Fibroblast of mammary gland (primary cell): ENCODE measurements at places on chromosomes 3 and 15.

- DNase-seq: no peak
These were observed 1433.9 kb upstream of the CADM2 start for GRCh38 chr3:83524901-83525300.

GRCh38 chr15:93519599-93519998 lies 430.6 kb upstream of the RGMA start:
- no peak for DNase-seq

DNA sequence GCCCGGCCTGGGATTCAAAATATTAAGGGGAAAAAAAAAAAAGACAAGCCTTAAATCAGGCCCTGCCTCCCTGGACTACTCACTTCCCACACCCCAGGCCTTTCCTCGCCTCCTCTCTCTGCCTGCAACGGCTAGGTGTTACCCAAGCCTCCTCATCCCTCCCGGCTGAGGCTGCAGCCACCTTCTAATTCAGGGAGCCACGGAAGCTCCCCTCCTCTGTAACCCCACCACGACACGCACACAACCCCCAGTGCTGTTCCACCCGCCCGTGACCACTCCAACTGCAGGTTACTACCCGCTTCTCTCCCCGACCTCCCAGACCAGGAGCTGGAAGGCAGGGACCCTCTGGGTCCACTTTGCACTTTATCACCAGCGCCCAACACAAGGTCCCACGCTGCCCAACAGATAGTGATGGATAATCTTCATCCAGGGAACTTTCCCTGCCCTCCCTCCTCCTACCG lies 936 bp downstream of the KIF7 start:
- peak; percentile 83 for DNase-seq

DNA sequence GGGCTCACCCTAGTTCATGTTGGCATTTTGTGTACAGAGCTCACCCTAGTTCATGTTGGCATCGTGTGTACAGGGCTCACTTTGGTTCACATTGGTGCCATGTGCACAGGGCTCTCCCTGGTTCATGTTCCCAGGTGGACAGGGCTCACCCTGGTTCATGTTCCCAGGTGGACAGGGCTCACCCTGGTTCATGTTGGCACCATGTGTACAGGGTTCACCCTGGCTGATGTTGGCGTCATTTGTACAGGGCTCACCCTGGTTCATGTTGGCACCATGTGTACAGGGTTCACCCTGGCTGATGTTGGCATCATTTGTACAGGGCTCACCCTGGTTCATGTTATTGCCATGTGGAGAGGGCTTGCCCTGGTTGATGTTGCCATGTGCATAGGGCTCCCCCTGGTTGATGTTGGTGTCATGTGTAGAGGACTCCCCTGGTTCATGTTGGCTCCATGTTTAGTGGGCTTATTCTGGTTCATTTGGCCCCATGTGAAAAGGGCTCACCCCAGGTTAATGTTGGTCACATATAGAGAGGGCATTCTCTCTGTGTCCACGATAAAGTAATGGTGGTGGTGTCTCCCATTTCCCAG lies 31.7 kb upstream of the NR2C2 start:
- DNase-seq: no peak

- DNase-seq: no peak
These were observed 90.6 kb downstream of the CACNA1D start for GRCh38 chr3:53585049-53585448.

DNA sequence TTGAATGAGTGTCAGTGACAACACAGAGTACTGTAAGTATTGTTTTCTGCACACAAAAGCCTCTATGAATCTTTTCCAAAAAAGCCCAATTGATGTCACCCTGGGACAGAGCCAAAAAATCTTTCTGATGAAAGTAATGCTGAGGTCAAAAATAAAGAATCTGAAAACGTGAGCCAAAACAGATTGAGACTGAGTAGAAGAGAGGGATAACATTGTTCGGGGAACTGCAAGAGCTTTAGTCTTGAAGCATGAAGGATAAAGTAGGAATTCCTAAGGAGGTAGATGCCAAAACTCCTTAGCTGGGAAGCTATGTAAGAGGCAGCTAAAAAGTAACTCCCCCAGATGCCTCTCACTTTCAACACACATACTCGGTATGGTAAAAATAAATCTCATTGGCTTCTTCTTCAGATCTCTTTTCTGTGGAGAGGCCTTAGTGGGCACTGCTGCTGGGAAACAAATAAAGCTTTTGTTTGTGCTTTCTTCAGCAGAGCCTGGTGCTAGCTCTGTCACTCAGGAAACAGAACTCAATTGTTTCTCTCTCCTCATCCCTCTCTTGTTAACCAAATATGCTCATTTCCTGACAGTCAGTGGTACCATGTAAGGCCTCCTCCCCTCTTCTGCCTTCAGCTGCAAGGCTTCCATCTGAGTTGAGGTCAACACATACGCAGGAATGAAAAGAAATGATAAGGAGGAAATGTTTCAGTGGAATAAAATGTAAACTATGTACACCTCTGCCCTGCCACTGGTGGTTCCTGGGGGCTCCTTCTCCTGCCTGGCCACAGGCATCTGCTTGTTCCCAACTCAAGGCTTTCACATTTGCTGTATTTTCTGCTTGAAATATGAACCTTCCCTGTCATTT lies 58.1 kb downstream of the CD200 start:
- peak; percentile 79 for DNase-seq

DNA sequence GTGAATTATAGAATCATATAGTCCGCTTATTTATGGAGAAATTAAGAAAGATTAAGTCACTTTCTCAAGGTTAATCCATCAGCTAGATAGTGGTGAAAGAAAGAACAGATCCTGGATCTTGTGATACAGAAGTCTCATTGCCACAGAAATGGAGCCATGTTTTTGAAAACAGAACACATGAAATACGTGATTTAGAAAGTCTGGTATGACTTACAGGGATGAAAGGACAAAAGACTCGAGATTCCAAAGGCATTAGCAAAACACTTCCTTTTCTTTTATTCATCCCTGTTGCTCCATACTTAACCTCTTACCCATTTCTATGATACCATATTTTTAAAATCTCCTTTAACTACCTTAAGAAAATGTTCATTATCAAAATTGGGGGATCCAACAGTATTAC lies 40.0 kb upstream of the TEX9 start:
- DNase-seq: peak; percentile 53

DNA sequence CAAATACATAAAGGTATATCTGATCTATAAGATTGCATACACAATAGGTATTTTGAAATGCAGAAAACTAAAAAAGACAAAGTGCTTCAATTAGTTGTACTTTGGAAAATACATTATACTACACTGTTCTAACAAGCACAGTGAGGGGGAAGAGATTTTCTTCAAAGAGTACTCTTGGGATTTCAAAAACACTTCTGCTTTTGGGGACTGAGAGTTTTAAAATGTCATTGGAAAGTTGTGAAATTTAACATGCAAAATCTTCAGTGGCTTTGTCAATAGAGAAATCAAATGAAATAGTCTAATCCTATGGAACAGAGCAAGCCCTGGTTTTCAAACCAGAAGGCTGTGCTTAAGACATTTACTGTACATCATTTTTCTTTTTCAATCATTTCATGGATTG lies 322.2 kb upstream of the SEMA6D start:
- DNase-seq: no peak

- DNase-seq: peak; percentile 85
These were observed 14.3 kb downstream of the ANKRD28 start for GRCh38 chr3:15783361-15783969.

GRCh38 chr3:177894081-177894728 lies 642.0 kb upstream of the KCNMB2 start:
- DNase-seq: no peak

DNA sequence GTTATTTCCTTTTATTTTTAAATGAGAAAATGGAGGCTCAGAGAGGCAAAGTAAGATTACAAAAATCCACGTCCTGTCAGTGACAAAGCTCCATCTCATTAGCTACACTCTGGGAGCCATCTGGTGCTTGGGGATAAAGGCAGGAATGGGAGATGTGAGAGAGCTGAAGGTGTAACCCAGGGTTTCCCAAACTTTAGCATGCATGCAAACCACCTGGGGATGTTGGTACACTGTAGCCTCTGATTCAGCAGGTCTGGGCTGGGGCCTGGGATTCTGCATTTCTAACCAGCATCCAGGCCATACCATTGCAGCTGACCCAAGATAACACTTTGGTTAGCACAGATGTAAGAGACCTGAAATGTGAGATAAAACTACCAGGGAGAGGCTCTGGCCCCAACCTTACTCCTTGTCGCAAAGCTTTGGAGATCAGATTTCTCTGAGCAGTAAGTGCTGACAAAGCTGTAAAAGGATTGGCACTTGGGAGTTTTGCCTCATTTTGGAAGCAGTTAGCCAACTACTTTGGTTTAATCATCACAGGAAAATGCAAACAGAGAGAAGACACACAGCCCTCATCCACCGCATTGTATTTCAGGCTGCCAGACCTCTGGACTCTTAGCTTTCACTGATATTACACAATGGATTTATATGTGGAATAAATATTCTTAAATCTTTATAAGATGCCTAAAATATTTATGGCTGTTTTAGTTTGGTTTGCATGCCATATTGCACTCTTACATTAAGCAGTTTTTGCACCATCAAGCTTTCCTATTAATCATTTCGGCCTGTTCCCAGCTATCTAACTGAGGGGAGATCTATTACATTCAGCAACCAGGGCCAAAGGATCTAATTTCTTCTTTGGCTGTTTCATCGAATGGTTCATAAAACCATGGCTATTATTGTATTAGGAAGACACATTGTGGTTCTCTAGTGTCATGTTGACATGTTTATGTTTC lies 263.0 kb downstream of the EBLN2 start:
- peak; percentile 45 for DNase-seq

- peak; percentile 95 for DNase-seq
These were observed 85.7 kb downstream of the VGLL4 start for GRCh38 chr3:11558002-11558401.

DNA sequence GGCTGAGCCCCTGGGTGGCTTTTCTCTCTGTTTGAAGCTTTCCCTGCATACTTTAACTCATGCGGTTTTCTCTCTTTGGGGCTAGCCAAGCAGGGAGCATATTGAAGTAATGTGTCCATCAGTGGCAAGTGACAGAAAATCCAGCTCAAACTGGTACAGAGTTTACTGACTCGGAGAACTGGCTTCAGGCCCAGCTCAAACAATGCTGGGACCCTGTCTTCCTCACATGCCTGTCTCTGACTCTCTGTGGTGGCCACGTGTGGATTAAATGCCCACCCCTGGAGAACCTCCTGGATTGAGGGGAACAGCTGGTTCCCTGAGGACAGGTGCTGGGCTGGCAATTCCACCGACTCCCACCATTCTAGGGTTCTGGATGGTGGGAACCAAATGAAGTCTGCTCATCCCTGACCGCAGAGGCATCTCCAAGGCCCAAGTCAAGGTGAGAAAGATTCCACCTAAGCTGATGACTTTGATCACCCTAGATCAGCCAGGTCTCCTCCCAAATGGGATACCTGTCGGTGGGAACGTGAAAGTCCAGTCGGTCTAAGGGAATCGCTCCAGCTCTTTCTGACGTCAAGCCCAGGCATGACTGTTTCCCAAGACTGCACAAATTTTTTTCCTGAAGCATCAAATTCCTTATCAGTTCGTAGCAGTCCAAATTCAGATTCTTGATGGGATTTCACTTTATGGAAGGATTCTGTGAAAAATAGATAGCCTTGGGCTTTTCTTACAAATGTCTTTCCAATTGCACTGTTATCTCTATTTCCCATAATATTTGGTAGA lies 16.3 kb upstream of the HDAC11 start:
- DNase-seq: no peak

DNA sequence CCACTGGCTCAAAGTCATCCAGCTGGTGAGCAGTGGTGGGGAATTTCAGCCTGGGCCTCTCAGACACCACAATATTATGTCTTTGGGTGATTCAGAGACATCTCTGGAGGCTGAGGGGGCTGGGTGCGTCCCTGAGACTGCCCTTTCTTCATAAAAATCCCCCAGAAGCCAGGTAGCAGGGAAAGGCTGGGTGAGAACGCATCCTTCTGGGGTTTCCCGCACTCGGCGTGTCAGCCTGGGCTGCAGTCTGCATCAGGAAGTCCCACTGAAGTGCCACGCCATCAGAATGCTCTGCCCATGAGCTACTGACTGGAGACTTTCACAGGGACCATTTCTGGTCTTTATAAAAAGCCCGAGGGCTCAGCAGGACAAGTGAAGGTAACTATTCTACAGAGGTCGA lies 148.8 kb upstream of the SLC6A11 start:
- DNase-seq: no peak

GRCh38 chr3:38957296-38957695 lies 94.4 kb downstream of the SCN11A start:
- no peak for DNase-seq

- peak; percentile 100 for DNase-seq
These were observed 27.0 kb upstream of the APH1B start for GRCh38 chr15:63250312-63250965.

DNA sequence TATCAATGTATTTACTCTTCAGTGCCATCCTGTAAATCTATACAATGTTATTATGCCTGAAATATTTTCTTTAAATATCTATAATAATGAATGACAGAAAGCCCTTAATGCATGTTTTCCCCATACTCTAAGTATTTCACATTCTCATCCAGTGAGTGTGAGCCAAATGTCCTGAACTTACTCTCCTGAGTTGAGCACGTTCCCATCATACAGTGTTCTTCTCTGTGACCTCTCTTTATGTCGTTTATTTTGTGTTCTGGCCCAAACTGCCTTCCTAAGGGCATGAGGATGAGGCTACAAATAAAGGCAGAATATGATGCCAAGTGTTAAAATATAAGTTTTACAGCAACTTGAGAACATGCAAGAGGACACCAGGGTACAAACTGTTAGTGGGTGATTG lies 3.3 kb downstream of the OSBPL10 start:
- no peak for DNase-seq

- DNase-seq: peak; percentile 6
These were observed 35.3 kb downstream of the PBRM1 start for GRCh38 chr3:52650439-52650838.

- DNase-seq: peak; percentile 46
These were observed 134.9 kb upstream of the BFSP2 start for GRCh38 chr3:133264920-133265319.

GRCh38 chr3:58463181-58463941 lies 28.5 kb upstream of the KCTD6 start:
- peak; percentile 94 for DNase-seq

DNA sequence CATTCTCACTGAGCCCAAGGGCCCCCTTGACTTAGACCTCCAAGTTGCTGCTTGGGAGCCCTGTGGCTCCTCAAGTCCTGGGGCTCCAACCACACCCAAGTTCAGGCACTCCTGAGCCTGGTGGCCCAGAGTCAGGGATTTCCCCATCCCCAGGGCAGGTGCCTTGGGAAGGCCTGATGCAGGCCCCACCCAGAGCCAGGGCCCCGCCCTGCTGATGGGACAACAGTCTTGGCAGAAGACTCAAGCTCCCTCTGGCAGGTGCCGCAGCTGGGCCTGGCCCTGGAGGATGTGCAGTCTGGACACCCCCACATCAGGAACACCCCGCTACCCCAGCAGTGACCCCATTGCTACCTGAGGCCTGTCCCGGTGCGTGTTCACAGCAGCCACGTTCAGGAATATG lies 17.7 kb upstream of the SHISA5 start:
- DNase-seq: no peak

GRCh38 chr3:109648027-109648426 lies 310.7 kb upstream of the DPPA4 start:
- no peak for DNase-seq

DNA sequence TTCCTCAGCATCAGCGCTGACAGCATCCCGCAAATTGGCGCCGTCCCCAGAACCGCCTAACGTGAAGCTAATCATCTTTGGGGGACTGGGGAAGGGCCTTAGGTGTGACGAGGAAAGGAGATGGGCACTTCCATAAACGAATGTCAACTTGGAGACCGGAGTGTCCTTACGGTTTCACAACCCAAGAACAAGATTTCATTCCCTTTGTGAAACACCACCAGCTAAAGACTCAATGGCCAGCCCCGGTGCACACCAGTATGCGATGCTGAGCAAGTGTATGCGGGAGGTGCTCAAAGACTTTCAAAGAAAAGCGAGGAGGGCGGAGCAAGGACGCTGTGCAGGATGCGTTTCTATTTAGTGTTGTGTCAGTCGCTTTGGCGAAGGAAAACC lies 759 bp upstream of the TTBK2 start:
- DNase-seq: peak; percentile 21
